MV-4-11 (cell line): ENCODE measurements at places on chromosomes 7 and 10.
A peak's percentile ranks its signal among the peaks of the same experiment; 100 is the strongest.

DNA sequence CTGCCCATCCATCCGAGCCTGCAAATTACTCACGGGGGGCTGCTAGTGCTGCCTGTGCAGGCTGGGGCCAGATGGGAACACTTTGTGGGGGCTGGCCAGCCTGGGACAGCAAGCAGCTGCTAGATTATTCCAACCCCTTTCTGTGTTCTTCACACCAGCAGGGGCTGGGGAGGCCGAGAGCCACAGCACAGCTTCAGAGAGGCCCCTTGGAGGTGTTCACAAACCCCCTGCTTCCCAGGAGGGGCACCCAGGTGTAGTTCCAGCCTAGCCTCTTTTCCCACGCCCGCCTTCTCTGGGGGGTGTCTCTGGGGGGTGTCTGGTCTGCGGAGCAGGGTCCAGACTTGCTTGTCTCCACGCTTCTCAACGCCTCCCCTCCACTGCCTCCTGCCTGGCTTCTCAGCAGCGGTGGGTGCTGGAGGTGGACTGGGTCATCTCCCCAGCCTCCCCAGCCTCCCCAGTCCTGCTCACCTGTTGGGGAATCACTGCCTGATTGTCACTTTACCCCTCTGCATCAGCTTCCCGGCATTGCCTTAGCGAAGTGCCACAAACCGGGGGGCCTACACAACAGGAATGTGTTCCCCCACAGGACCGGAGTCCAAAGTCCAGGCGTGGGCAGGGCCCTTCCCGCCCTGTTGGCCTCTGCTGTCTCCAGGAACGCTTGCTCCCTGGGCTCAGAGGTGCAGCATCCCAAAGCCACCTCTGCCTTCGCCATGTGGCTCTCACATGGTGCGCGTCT is 74.0 kb upstream of the EN2 start:
- DNase-seq = no peak

DNA sequence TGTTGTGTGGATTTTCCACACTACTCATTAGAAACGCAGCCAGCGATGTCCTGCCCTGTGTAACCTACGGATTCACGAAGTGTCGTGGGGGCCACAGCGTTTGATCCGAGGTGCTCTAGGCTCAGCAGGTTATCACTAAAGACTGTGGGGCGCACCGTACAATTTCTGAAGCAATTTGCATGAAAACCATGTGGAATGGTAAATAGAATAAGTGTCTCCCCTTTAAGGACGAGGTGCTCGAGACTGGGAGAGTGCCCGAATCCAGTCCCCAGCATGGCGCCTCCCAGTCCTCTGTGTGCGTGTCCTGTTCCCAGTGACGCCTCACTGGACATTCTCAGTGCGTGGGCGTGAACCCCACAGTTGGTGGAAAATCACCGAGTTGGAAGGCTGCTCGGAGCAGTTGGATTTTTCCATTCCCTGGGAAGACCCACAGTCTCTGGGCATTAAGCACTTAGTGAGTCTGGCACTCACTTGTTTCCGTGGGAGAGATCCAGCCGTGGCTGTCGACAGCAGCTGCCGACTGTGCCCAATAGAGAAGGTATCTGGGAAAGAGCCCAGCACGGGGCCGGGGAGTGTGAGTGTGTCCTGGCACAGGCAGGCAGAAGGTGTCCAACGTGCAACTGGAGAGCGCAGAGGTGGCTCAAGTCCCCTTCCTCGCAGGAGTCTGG is 37.0 kb downstream of the PFKP start:
- DNase-seq = no peak

DNA sequence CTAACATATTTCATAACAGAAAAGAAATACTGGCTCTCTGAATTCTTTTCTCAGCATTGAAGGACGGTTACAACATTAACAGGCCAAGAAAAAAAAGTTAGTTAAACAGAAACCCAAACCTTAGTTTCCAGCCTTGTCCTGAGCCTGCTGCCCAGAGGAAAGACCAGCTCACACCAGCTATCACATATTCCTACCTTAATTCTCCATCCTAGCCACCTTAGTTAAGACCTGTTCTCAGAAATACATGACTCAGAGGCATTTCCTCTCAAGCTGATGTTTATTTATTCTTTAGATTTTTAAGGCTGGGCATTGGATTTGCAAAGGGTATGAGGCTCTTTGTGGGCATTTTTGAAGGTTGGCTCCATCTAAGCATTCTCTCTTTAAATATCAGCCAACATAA is 34.3 kb upstream of the ADAM12 start:
- DNase-seq = no peak

DNA sequence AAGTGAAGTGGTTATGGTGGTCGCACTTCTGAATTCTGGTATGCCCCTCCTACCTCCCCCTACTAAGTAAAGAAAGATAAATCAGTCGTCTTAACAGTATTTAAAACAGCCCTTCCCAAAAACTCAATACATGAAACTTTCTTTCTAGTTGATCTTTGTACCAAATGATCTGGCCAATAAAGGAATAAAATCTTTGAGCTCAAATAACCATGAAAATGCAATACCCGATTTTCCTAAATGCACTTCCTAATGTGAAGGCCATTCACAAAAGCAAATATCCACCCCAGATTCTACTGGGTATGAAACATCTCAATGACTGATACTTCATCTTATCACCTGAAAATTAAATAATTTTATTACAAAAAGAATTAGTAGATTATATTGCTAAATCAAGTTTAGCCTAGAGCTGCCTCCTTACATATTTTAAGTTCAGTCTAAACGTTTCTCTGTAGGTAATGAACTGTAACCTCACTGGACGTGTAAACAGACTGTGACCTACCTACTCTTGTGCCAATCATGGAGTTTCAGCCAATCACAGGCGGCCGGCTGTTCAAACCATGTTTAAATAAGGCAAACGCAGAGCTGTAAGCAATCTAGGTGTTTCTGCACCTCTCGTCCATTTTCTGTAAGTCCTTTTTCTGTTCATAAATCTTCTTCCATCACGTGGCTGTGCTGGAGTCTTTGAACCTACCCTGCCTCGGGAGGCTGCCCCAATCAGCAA is 146.9 kb upstream of the AKR1E2 start:
- no peak for DNase-seq

DNA sequence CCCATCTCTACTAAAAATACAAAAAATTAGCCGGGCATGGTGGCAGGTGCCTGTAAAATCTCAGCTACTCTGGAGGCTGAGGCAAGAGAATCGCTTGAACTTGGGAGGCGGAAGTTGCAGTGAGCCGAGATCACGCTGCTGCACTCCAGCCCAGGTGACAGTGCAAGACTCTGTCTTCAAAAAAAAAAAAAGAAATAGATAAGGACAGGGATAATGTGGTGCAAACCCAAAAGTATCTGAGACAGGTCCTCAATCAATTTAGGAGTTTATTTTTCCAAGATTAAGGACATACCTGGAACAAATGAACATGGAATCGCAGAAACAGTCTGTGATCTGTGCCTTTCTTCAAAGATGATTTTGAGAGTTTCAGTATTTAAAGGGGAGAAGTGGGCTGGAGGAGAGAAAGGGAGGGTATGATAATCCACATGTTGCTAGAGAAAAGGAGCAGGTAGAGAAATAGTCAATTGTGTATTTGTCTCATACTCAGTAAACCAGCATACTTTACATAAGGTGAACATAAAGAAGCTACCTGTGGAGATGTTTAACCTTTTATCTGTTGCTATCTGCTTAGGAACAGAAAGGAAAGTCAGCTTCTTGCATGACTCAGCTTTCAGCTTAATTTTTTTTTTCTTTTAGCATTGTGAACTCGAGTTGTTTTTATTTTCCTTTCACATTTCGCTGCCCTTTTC is 4.9 kb upstream of the MTPN start:
- no peak for DNase-seq

DNA sequence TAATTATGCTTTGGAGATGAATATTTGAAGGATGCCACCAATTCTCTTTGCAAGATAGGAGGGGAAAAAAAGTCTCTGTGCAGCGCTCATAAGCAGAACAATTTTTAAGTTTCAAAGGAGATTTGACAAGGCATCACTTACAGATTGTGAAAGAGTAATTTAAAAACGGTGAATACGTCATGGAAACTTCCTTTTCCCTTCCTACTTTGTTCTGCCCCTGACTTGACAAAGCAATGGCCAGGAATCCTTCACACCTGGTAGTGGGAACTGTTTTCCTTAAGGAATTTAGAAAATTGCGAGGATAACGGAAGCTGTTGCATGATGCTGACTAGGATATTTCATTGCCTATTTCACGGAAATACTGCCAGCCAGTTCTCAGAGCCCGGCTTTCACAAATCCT is 16.7 kb downstream of the FAM107B start:
- DNase-seq = peak; percentile 56

GRCh38 chr10:109386921-109387320 is 536.4 kb downstream of the XPNPEP1 start:
- DNase-seq = no peak

- DNase-seq = peak; percentile 50
These were observed 45.0 kb downstream of the CDK1 start for GRCh38 chr10:60823324-60823723.

GRCh38 chr7:87220734-87221215 is 1.2 kb upstream of the TMEM243 start:
- no peak for DNase-seq

- DNase-seq = no peak
These were observed 39.0 kb downstream of the PDGFA start for GRCh38 chr7:480531-481218.

DNA sequence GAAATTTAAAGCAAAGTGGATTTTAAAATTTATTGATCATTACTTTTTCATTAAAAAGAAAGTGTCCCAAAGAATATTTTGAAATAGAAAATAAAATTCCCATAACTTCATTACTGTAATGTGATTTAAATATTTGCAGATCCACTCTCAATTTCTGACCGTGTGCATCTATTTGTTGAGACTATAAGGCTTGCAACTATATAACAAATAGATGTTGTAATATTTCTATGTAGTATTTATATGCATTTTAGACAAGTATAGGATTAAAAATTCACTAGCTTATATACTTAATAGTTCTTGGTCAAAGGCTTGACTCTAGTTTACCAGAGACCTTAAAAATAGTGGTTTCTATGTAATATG is 3.8 kb downstream of the HHEX start:
- DNase-seq = no peak

DNA sequence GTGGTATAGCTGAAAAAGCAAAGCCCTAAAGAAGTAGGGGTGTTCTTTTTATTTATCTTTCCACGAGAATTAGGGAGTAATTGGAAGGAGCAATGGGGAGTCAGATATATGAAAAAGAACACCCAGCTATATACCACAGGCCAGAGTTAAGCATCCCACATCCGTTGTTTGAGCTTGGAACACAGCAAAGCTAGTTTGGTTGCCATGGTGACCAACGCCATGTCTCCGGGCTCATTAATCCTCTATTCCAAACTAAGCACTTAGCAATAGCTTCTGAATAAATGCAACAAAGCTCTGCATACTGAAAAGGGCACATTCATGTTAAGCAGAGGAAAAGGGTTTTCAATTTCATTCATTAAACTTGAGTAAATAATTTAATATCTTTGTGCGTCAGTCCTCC is 23.5 kb downstream of the ASB4 start:
- peak; percentile 3 for DNase-seq

- DNase-seq = no peak
These were observed 93.0 kb downstream of the PTPRN2 start for GRCh38 chr7:158494643-158495042.

- DNase-seq = no peak
These were observed 102.0 kb upstream of the TBX20 start for GRCh38 chr7:35355911-35356310.

GRCh38 chr10:101016814-101017213 is 14.1 kb downstream of the PDZD7 start:
- no peak for DNase-seq
